ENCODE measurements at places on chromosomes 6 and 20.
A peak's percentile ranks its signal among the peaks of the same experiment; 100 is the strongest.

DNA sequence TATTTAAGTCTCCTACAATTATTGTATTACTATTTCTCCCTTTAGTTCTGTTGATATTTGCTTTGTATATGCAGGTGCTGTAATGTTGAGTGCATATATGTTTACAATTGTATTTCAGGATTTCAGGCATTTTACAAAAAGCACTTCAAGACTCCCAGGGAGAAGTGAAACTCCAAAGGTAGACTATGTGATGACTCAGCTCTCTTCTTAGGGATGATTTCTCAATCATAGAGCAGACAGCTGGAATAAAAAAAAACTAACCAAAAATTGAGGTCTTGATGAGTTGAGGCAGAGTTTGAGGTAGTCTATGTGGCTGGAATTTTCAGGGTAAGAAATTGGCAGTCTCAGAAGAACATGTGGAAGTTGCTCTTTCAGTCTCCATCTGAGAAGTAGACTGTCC, 786.1 kb downstream of the TFAP2A start:
- DNase-seq, result no peak

- DNase-seq, result peak; percentile 67
These were observed 39.0 kb upstream of the SLCO4A1 start for GRCh38 chr20:62603021-62603906.

DNA sequence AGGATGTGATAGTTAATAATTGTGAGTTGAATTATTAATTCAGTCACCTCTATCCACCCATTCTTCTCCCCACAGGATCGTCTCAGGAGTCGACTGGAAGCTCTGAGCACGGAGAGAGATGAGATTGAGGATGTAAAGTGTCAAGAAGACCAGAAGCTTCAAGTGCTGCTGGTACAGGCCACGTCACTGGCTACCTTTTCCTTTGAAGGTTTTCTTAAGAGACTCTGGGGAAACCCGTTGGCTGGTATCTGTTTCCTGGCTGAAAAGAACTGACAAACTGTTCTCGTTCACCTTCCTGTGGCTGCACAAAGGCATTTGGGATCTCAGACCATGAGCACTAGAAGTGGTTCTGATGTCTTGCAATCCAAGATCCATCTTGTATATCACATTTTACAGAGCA, 3.8 kb downstream of the TRIM15 start:
- no peak for DNase-seq

DNA sequence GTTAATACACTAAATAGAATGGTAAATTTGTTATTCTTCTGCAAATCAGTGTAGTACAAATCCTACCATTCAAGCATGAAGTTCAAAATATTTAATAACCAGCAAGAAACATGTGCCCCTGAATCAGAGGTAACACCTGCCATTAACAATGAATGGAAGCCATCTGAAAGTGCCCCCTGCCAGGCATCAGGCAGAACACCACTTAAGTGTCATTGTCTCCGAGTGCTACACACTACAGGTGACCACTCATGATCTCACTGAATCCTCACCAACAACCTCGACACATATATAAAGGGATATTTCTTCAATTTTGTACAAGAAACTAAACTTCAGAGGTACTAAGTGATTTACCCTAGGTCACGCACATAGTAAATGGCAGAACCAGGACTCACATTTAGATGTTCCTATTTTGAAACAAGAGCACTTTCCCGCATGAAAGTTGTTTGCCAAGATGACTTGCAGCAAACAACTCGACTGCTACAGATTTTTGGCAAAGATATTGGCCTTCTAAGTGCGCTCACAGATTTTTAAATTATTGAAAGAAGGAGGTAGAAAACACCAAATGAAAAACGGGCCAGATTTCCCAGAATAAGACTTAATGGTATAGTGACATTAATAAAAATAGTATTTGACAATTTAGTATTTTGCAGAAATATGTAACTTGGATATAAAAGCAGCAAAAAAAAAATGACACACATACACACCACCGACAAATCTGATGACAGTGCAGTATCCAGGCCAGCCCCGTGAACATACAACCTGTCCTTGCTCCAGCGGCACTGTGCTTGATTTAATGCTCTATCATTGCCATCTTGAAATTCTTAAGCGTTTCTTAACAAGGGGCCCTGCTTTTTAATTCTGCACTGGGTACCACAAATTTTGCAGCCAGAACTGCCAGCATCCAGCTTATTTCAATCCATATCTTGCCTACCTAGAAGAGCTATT, 274.5 kb downstream of the ALDH8A1 start:
- DNase-seq, result peak; percentile 45

GRCh38 chr6:157538698-157539097, 157.7 kb downstream of the ZDHHC14 start:
- no peak for DNase-seq

- DNase-seq, result no peak
These were observed 91.6 kb downstream of the RTN4IP1 start for GRCh38 chr6:106537662-106538061.

- DNase-seq, result no peak
These were observed 55.9 kb upstream of the HDDC2 start for GRCh38 chr6:125357515-125358256.

GRCh38 chr6:23630726-23631635, 495.0 kb upstream of the NRSN1 start:
- no peak for DNase-seq

- no peak for DNase-seq
These were observed 21.3 kb downstream of the MAN1A1 start for GRCh38 chr6:119328254-119328653.

DNA sequence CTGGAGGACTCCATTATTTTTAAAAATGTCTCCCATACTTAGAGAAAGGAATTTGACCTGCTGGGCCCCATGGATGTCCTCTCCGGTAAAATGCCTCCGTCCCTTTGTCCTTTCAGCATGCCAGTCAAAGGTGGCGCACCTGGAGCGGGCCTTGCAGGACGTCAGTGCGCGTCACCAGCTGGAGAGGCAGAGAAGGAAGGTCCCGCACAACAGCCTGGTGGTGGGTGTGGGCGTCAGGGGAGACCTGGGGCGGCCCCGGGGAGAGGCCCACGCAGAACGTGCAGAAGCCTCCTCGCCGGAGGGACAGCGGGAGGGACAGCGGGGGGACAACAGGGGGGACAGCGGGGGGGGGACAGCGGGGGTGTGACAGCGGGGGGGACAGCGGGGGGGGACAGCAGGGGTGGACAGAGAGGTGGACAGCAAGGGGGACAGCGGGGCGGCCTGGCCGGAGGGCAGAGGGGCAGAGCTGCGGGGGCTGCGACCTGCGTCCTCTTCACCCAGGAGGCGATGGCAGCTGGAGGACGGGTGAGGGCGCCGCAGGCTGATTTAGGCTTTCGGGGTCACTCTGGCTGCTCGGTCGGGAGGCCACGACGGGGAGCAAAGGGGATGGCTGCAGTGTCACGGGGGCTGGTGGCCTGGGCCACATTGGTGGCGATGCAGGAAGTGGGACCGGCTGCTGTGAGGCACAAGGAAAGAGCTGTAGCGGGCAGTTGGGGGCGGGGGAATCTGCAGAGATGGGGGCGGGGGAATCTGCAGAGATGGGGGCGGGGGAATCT, 859 bp upstream of the KIF25 start:
- DNase-seq, result no peak

DNA sequence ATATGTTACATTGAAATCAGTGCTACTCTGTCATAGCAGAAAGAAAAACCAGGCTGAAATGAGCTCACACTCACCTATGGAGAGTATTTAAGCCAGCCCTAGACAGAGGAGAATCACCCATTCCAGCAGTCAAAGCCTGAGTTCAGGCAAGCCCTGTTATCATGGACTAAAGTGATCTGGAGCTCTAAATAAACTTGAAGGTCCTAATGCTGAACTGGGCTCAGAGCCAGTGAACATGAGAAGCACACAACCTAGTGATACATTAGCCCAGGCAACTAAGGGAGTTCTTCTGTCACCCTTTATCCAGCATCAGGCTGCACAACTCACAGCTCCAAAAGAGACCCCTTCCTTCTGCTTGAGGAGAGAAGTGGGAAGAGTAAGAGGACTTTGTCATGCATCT, 425.0 kb downstream of the COL12A1 start:
- DNase-seq, result no peak

- no peak for DNase-seq
These were observed 31.3 kb upstream of the FAM184A start for GRCh38 chr6:119109654-119110325.

DNA sequence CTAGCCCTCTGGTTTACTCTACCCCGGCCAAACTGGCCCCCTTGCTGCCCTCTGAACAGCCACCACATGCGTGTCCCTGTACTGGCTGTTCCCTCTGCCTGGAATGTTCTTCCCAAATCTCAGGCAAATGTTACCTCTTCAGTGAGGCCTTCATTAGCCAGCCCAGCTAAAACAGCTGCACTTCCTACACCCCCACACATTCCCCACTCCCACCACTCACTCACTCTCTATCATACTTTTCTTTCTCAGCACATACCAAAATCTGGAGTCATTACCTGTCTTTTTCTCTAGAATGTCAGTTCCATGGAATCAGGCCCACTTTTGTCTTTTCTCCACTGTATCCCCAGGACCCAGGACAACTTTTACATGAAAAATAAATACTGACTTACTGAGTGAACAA, 401.2 kb upstream of the SULF2 start:
- DNase-seq, result peak; percentile 10

DNA sequence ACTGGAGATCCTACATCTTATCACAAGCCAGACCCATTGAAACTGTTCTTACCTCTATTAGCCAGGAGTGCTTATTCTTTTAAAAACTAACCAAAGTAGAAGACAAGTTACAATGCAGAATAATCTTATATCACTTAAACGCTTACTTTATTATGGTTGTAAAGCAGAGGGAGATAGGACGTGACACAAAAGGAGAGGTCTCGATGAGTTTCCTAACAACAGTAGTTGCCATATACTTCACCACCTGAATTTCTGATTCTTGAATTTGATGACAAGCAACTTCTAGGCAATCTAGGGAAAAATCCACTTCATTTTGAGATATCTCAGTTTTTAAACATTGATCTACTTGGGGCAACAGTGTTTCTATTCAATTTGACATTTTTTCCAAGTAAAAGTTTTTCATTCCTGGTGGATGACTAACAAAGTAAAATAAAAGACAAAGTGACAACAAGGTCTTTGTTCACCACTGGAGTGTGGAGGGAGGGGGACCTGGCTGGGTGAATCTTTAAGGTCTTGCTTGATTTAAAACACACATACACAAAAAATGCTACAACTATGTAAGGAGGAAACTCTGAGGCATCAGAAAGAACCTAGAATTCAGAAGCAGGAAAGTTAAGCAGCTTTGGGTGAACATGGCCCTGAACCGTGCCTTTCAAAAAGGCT, 110.9 kb downstream of the SMLR1 start:
- no peak for DNase-seq

DNA sequence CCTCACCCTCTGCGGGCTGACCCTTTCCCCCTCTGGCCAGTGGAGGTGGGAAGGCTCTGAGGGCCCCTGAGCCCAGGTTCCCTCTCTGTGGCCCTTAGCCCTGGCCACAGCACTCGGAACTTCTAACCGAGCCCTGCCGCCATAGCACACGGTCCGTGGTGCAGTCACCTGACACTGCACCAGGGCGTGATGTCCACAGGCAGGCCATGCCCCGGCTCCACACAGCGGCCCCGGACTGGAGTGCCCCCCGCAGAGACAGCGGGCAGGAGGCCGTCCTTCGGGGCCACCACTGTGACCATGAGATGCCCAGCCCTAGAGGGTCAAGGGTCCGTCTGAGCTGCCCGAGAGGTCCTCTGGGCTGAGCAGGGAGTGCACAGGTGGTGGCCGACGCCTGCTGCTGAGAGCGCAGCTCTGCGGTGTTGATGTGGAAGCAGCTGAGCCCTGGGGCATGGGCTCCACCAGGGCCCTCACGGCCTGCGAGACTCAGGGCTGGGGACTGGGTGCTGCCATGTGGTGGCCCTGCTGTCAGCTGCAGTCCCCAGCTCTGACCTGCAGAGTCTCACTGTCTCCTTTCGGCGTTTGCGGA, 11.2 kb upstream of the BHLHE23 start:
- DNase-seq, result no peak

- DNase-seq, result peak; percentile 39
These were observed 80.3 kb upstream of the HTR1E start for GRCh38 chr6:86856937-86857563.

DNA sequence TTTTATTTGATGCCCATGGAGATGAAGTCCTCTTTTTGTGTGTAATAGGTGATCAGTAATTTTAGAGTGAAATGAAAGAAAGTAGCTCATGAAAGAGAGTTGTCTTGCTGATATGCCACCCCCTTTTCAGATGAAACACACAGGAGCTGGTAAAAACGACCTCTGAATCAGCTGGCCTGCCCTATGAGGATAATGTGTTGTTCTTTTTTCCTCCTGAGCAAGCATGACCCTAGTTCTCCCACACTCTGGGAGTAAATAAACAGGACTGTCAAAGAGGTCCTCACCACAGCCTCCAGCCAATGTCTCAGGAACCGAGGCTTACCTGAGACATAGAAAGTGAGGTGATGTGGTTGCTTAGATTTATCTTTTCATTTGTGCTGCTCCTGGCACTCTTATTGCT, 29.5 kb downstream of the GPX5 start:
- no peak for DNase-seq

DNA sequence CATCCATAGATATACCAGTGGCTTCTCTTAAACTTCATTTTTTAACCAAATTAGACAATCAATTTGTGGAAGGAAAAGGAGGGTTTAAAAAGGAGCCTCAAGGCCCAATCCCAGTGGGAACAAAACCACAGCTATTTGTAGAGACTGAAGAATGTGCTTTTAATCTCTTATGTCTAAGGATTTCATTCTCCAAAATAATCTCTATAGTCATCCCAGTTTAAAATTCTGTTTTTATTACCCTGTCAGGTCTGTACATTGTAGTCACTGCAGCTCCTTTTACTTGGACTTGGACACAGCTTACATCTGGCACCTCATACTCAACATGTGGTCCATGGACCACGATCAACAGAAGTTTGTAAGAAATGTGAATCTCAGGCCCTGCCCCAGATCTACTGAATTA, 152.1 kb upstream of the STMND1 start:
- DNase-seq, result peak; percentile 50

DNA sequence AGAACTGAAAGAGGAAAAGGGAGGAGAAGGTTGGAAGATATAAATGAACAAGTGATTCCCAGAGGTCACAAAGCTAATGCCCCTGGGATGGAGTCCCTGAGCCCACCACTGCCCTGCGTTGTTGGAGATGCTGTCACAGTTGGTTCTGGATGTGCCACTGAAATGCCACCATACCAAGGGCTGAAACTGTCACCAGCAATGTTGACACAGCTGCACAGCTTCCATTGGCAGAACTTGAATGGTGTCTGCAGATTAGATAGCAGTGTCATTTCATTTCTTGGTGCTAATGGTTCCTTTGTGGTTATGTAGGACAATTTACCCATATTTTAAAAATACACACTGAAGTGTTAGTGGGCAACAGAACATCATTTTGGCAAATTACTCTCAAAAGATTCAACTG, 120.7 kb downstream of the TBXT start:
- no peak for DNase-seq

GRCh38 chr20:40997116-40997515, 31.5 kb upstream of the TOP1 start:
- DNase-seq, result no peak

GRCh38 chr20:58014628-58015315, 213.7 kb downstream of the ANKRD60 start:
- no peak for DNase-seq

Measured in fibroblast of mammary gland (primary cell).